Fibroblast of mammary gland (primary cell): ENCODE measurements at places on chromosomes 6 and 20.

- DNase-seq, result no peak
These were observed 17.1 kb downstream of the ISM1 start for GRCh38 chr20:13238001-13238653.

- no peak for DNase-seq
These were observed 610 bp downstream of the ZNF217 start for GRCh38 chr20:53592992-53593465.

- DNase-seq, result no peak
These were observed 481.9 kb downstream of the C6orf118 start for GRCh38 chr6:164827537-164827936.

DNA sequence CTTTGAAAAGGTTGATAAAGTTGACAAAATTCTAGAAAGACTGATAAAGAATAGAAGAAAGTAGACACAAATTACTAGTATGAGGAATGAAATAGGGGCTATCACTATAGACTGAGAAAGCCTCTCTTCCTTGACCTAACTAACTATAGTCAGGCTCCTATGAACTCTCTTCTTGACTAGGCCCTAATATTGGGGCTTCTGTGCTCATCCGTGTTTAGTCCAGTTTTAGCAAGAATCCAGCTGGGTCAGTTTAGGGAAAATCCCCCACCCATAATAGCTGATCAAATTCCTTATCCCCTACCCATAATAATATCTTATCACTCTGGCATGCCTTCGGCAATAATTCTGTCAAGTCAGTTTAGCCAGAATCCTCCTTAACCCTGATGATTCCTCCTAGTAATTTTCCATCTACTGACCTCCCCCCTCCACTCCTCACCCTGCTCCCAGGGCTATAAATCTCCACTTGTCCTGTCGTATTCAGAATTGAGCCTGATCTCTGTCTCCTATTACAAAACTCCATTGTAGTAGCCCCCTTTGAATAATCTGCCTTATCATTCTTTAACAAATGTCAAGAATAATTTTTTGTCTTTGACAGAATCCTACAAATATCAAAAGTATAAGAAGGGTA is 138.1 kb downstream of the TFAP2A start:
- no peak for DNase-seq
